Amniotic epithelial cell (primary cell): ENCODE measurements at places on chromosomes 4 and X.

GRCh38 chr4:159368320-159368719 is 265.4 kb downstream of the RAPGEF2 start:
- DNase-seq, result peak; percentile 47

GRCh38 chr4:113899271-113900070 is 80.0 kb downstream of the ARSJ start:
- DNase-seq, result no peak

- DNase-seq, result peak; percentile 74
These were observed 22.7 kb upstream of the MSN start for GRCh38 chrX:65644621-65645289.

DNA sequence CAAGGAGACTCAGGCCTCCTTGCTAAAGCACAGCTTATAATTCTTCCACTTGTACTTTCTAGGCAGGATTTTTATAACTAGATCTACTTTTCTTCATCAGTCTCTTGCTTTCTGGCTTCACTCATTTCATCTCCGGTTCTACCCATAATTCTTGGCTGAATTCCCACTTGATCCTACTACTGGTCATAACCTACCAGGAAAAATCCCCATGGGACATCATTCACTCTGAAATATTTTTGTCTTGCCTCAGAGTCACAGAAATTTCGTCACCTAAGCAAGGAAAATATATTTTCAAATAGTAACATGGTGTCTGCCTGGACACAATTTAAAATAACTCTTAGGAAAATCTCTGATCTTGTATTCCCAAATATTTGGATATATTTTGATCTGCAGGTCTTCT is 122.3 kb downstream of the TEX13A start:
- DNase-seq, result no peak
